NCI-H345 (cell line): ENCODE measurements at places on chromosomes 6 and 20.

GRCh38 chr20:45515147-45515913 is at the start of gene SPINT3:
Gene SPINT3 (minus strand): TSS chr20:45515622. CDS start chr20:45515608, 14 bp downstream.
- no peak for DNase-seq

DNA sequence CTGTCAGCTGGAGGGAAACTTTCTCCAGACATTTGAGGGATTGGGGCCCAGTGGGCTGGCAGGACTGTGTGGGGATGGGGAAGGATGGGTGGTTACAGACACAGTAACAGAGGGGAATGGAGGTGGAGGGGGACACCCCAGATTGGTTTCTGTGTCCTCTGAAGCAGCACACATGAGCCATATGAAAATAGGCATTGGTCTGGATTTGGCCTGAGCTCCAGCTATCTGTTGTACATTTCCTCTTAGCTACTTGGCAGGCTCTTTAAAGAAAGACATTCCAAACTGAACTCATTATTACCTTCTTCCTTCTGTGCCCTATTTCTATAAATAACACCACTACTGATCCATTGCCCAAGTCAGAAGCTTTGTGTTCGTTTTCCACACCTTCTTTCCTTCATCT is 72.0 kb upstream of the PRL start:
- no peak for DNase-seq

DNA sequence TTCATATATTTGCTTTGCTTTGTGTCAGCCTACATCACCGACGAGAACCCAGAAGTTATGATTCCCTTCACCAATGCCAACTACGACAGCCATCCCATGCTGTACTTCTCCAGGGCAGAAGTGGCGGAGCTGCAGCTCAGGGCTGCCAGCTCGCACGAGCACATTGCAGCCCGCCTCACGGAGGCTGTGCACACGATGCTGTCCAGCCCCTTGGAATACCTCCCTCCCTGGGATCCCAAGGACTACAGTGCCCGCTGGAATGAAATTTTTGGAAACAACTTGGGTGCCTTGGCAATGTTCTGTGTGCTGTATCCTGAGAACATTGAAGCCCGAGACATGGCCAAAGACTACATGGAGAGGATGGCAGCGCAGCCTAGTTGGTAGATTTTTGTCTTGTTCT is 28.5 kb downstream of the DSE start:
- DNase-seq, result no peak

DNA sequence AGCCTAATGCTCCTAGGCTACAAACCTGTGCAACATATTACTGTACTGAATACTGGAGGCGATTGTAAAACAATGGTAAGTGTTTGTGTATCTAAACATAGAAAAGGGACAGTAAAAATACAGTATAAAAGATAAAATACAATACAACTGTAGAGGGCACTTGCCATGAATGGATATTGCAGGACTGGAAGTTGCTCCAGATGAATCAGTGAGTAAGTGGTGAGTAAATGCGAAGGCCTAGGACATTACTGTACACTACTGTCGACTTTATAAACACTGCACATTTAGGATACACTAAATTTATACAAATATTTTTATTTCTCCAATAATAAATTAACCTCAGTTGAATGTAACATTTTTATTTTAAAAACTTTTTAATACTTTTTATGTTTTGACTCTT is 485.0 kb downstream of the MMUT start:
- DNase-seq, result no peak

GRCh38 chr6:157268396-157268795 is 54.9 kb downstream of the TMEM242 start:
- no peak for DNase-seq

DNA sequence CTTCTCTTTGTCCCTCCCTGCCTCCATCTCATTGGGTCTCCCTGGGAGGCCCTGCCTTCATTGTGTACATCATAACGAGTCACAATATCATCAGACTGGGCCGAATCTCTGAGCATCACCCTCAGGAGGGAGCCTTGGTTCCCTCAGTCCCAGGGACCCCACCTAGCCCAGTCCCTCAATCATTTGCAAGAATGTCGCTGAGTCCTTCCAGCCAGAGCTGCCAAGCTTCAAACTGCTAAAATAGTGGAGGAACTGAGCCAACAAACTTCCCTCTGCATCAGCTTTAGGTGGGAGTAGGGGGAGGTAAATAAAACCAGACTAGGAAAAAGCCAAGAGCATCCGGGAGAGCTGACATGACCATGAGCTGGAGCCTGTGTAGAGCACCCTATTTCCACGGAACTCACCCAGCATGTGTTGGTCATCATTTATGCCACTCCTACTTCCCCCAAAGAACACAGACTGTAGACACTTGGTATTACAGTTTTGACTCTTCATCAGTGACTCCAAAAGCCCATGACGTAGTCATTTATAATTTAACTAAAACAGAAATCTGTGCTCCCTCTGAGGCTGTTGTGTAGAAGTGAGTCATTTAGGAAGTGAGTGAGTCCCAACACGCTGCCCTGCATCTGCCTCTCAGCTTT is 28.8 kb upstream of the IL17A start:
- no peak for DNase-seq

- DNase-seq, result no peak
Observed at GRCh38 chr6:82143041-82143481, 104.5 kb downstream of the IBTK start.

- DNase-seq, result no peak
Observed at GRCh38 chr6:7580537-7580926, 9.5 kb upstream of the SNRNP48 start.

- no peak for DNase-seq
Observed at GRCh38 chr6:15207923-15208322, 37.9 kb upstream of the JARID2 start.

DNA sequence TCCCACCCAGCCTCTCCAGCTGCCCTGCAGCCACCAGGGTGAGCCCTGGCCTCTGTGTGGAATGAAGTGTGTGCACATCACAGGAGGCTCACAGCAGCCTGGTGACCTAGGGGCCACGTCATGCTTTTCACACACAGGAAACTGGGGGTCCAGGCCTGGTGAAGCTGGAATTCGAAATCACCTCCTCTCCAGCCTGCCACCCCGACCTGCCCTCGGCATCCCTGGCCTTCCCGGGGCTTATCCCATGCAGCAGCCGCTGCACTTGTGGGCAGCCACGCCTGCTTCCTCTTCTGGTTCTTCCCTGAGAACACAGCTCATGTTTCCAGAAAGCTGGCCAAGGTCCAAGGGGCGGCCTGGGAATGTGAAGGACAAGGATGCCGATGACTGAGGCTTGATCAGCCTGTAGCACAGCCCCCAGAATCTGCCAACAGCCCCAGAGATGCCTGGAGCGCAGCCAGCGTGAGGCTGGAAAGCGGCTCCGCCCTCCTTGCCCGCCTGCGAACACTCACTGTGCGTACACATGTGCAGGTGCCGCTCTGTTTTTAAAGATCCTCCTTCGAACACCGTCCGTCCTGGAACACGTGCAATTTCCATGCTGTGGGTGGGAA is 4.2 kb upstream of the NTSR1 start:
- DNase-seq, result peak; percentile 99

DNA sequence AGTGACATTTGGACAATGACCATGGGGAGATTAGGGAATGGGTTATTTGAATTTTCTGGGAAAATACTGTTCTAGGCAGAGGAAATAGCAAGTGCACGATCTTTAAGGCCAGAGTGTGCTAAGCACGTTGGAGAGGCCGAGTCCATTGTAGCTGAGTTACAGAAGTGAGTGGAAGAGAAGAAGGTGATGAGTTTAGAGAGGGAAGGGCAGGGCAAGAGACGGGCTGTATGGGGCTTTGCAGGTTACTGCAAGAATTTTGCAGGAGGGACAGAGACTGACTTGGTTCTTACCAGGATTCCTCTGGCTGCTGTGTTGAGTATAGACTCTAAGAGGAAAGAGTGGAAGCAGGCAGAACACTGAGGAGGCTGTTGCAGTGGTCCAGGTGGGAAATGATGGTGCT is 1.1 kb upstream of the NCOA3 start:
- DNase-seq, result no peak

DNA sequence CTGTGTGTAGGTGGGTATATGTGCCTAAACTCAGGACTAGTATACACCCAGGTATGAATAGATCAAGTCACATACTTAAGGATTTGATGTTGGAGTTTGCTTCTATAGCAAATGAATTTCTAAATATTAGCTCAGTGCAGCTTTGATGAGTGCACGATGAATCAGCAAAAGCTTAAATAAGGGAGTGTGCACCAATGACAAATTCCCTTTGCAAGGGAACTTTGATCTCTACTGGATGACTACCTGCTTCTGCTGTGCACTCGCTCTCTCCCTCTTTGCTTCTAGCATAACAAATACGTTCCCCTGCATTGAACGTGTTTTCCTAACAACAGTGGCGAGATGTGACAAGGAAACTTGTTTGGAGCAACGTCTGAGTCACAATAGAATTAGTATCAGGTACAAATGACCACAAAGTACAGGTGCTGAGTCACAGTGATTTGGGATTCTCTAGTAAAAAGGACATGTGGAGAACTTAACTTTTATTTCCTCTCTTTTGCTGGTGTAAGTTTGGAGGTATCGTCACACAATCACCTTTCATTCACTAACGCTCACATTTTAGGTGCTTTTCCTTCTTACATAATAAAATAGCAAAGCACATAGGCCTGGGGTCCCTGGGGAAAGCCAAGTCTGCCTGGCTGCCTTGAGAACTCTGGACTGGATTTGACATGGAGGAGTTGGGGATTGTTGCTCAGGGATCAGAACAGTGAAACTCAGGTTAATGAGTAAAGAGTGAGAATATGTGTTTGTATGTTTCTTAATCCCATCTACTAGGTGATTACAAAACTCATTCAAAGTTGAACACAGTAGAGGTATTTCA is 49.7 kb downstream of the KLHL31 start:
- no peak for DNase-seq

DNA sequence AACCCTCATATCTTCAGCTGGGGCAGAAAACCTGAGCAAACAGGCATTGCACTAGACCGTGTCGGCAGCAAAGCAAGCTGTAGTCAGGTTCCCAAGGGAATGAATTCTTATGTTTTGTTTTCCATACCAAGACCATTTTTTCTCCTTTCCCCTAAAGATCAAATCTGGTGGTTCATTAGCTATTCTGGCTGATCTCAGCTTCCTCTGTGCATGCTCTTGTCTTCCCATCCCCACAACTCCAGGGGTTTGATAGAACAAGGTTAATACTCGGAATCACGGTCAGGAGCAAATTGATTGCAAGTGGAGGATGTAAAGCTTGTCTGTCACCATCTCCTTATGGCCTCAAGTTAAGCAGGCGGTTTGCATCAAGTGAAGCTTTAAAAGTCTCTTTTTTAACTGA is 778.8 kb downstream of the KIF16B start:
- DNase-seq, result no peak

GRCh38 chr20:12201289-12201991 is 283.7 kb downstream of the BTBD3 start:
- no peak for DNase-seq

GRCh38 chr20:53332022-53332837 is 261.4 kb downstream of the ZNF217 start:
- DNase-seq, result no peak

GRCh38 chr20:50855498-50856474 is 60.9 kb downstream of the BCAS4 start:
- no peak for DNase-seq

GRCh38 chr6:161956082-161956481 is 682.2 kb upstream of the AGPAT4 start:
- no peak for DNase-seq

- no peak for DNase-seq
Observed at GRCh38 chr6:109363753-109364152, 18.5 kb downstream of the CD164 start.

DNA sequence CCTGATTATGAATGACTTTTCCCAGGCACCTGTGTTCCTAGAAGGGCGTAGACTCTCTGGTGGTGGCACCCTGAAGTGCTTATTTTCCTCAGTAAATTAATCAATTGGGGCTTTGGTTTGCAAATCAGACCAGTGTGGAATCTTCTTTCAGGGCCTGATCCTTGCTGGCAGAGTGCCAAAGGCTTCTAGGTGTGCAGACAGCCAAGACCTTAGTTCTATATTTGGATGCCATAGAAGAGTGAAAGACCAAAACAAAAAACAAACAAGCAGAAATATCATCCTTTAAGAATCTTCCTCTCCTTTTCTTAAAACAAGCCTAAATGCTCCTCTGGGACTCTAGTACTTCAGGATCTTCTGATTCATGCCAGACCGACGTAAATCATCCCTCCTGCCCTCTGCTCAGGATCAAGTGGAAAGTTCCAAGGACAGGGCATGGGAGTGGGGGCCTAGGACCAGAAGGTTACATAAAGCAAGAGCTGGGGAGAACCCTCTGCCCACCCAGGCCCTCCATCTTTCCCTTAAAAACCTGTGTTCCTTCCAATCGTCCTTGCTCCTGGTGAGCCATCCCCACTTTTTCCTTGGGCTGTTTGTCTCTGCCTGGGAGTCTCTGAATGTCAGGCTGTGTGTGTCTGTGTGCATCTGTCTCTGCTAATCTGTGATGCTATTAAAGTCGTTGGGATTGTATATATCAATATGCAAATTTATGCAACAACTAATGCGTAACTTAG is 70.5 kb upstream of the MYLIP start:
- DNase-seq, result peak; percentile 0

DNA sequence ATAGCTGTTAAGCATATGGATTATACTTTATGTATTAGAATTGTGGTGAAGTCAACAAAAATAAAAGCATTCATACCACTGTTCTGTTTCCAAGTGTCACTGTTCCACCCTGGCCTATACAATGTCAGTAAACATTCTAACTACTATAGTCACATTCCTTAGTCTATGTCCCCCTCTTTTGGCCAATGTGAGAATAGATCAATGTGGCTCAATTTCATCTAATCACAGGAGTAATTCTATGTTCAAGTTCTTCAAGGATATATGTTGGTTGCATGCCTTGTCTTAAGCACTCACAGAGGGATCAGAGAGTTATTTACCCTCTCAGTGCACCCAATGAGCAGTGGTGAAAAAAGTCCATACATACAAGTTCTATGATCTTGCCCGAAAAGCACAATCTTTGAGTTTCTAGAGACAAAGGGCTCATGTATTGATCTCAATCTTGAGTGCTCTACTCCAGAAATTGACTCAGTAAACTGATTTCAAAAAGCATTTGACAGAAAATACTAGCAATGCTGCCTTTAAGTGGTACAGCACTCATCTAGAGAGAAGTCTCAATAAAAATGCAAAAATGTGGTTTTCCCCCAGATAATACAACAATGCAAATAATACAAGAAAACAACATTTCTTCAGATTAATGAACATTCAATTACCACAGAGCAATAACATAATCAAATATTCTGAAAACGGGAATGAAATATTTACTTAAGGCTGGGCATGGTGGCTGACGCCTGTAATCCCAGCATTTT is 16.5 kb downstream of the SMLR1 start:
- DNase-seq, result peak; percentile 10

DNA sequence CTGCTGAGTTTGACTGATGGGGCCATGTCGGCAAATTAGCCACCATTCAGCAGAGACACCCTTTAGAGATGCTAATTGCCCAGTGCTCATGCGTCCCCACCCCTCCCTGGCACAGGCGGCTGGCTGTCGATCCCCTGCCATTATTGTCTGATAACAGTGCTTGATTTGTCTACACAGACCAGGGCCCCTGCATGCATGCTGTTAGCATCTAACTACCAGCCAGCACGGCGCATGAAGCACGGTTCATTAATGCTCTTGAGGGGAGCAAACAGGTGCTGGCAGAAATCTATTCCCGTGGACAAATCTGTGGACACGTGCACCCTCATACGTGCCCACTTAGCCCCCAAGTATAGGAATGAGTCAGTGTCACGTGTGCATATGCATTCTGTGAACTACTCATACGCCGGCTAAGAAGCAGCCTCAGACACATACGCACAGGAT is 32.2 kb downstream of the KCNB1 start:
- DNase-seq, result peak; percentile 90

GRCh38 chr20:61322151-61322865 is 70.2 kb downstream of the CDH4 start:
- no peak for DNase-seq

- no peak for DNase-seq
Observed at GRCh38 chr6:75642311-75642710, 40.6 kb downstream of the SENP6 start.

GRCh38 chr6:36226438-36227047 is 30.0 kb downstream of the BRPF3 start:
- no peak for DNase-seq
